SK-N-DZ (cell line): ENCODE measurements at places on chromosomes 1 and 21.

- DNase-seq = no peak
Observed at GRCh38 chr1:36872858-36873257, 161.5 kb downstream of the GRIK3 start.

GRCh38 chr1:185812934-185813333 lies 78.7 kb downstream of the HMCN1 start:
- DNase-seq = no peak

DNA sequence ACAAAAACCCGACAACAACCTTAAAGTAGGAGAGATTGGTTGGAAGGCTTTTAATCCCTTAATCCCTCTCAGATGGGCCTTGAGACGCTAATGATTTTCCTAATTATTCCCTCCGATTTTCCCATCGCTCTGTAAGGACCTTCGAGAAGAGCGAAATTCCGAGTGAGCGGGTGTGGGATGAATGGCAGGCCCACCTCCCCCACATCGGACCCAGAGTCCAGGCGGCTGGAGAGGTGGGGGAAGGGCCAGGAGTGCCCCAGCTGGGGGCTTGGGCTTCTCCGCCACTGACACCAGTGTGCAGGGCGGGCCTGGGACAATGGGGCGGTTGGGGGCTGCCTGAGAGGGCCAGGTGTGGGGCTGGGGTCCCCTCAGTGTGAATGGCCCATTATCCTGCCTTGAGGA lies 23.4 kb downstream of the RHBG start:
- no peak for DNase-seq

DNA sequence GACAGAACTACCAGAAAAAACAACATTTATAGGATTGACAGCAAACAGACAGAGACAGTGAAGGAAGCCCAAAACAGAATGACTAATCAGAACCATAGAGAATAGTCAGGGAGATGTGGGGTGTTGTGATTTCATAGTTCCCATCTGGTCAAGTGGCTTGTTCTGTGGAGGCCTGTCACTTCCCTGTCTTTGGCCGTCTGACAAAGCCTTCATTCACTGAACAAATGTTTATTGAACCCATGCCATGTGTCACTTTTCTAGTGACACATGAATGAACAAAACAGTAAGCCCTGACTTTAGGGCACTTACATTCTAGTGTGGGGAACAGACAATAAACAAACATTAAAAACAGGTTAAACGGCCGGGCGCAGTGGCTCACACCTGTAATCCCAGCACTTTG lies 3.2 kb upstream of the SRRM1 start:
- no peak for DNase-seq

- no peak for DNase-seq
Observed at GRCh38 chr1:107195476-107195875, 54.6 kb downstream of the NTNG1 start.

- DNase-seq = peak; percentile 32
Observed at GRCh38 chr1:167175901-167176300, 44.8 kb upstream of the POU2F1 start.

DNA sequence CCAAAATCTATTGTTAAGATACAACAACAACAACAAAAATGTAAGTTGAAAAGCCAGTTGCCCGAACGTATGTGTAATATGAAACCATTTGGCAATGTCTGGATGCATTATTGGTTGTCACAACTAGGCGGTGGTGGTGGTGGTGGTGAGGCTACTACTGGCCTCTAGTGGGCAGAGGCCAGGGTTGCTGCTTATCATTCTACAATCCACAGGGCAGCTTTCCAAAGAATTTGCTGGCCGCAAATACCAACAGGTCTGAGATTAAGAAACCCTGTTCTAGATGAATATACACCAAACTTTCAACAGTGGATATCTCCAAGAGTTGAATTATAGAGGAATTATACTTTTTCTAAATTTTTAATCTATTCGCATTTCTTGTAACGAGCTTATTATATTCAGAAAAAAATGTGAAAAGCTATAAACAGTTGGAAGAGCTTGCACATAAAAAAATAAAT lies 26.8 kb upstream of the ZNF697 start:
- no peak for DNase-seq

DNA sequence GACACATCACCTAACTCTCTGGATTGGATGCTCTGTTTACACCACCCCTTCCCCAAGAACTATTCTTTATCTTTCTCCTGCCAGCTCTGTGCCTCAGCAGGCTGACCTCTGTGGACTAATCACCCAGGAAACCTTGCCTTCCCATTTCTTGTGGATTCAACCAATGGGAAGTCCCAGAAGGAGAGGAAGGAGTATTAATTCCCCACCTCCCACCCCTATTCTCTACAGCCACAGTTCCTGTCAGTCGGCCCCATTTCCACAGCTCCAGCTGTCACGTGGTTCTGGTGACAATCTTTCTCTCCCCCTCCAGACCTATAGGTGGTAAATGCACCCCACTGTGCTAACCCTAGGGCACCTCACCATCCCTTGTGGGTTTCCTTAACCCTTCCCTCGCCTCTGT lies 46.8 kb upstream of the SSBP3 start:
- no peak for DNase-seq

DNA sequence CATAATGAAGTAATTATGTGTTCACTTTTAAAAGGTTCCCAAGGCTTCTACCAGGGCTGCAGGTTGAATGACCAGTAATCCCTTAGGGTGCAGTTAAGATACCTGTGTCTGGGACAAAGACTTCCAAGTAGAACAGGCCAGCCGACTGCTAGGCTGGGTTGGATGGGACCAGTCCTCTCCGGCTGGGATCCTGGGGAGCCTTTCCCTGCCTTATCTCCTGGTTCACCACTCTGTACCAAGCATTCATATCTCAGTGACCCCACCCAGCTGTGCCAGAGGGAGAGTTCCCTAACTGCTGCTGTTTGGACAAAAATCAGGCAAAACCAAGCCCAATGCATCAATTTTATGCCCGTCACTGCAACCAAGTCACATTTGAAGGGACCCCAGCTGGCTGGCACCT lies 116.2 kb upstream of the ATP1A1 start:
- no peak for DNase-seq

DNA sequence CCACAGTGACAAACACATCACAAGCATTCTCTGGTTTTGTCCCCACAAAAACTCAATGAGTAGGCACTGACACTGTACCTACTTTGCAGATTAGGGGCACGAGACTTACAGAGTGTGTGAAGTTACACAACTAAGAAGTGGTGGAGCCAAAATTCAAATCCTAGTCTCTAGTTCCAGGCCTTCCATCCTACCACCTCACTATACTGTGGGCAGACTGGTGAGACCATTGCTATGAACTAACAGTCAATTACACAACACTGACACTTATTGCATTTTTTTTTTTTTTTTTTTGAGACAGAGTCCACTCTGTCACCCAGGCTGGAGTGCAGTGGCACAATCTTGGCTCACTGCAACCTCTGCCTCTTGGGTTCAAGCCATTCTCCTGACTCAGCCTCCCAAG lies 71.4 kb downstream of the KCNN3 start:
- DNase-seq = no peak

DNA sequence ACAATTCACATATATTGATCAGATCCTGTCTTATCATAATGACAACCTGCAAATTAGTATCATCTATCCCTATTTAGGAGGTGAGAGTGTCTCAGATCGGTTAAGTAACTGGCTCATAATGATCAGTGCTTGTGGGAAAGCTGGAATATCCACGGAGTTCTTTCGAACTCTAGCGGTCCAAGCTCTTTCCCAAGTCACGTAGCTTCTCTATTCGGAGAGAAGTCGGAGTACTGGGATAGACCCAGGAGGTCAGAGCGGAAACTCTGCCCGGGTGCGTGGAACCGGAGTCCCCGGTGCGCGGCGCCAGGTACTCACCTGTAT lies 339 bp downstream of the PTGS2 start:
- no peak for DNase-seq

DNA sequence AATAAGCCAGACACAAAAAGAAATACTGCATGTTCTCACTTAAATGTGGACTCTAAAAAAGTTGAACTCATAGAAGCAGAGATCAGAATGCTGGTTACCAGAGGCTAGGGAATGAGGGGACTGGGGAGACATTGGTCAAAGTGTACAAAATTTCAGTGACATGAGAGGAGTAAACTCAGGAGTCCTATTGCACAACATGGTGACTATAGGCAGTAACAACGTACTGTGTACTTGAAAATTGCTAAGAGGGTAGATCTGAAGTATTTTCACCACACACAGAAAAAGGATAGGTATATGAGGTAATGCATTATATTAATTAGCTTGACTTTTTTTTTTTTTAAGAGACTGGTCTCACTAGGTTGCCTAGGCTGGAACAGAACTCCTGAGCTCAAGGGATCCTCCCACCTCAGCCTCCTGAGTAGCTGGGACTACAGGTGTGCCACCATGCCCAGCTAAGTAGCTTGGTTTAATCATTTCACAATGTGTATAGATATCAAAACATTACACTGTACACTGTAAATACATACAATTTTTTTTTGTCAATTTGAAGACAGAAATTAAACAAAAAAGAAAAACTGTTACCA lies 7.4 kb downstream of the ZNF496 start:
- DNase-seq = no peak

DNA sequence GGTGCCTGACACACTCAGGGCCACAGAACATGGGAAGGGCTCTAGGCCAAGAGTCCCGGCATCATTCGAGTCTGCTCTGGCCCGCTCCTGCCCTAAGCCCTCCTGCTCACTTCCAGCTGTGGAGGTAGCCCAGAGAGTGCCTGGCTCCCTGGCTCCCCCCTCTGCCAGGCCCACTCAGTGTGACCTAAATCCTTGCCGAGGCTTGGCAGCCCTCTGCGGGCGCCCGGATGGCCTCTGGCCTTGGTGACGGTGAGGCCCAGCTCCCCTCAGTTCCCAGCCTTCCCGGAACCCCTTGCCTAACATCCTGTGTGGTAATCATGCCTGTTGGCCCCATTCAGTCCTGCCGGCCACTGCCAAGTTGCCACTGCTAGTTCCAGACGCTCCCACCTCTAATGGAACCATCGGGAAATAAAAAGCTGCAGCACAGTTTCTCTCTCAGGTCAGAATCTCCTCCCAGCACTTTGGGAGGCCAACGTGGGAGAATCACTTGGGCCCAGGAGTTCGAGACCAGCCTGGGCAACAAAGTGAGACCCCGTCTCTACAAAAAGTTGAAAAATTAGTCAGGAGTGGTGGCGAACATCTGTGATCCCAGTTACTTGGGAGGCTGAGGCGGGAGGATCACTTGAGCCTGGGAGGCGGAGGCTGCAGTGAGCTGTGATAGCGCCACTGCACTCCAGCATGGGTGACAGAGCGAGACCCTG lies 1.2 kb upstream of the H6PD start:
- DNase-seq = no peak

DNA sequence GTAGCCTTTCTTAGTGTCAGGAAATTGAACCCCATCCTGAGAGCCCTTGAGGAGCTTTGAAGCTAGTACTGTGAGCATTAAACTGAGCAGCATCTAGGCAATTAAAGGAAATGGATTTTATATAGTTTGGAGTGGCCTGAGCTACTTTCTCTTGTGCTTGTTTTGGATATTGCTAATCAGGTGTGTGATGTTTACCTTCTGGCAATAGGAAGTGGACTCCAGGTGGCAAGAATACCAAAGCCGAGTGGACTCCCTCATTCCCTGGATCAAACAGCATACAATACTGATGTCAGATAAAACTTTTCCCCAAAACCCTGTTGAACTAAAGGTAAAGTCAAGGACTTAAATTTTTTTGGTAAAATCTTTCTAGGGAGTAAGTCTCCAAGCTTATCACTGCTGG lies 79.4 kb downstream of the MACF1 start:
- DNase-seq = no peak

DNA sequence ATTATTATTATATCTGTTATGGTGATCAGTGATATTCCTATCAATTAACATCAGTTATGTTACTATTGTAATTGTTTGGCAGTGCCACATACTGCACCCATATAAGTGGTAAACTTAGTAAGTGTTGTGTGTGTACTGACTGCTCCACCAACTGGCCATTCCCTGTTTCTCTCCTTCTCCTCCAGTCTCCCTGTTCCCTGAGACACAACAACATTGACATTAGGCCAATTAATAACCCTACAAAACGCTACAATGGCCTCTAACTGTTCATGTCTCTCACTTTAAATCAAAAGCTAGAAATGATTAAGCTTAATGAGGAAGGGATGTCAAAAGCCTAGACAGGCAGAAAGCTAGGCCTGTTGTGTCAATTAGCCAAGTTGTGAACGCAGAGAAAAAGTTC lies 6.6 kb upstream of the THRAP3 start:
- DNase-seq = no peak

- no peak for DNase-seq
Observed at GRCh38 chr21:39451332-39452206, at the start of gene SH3BGR. Gene SH3BGR (plus strand): TSS chr21:39451970. CDS start chr21:39452097, 127 bp downstream.

- DNase-seq = no peak
Observed at GRCh38 chr1:101338714-101339430, 102.1 kb downstream of the S1PR1 start.

DNA sequence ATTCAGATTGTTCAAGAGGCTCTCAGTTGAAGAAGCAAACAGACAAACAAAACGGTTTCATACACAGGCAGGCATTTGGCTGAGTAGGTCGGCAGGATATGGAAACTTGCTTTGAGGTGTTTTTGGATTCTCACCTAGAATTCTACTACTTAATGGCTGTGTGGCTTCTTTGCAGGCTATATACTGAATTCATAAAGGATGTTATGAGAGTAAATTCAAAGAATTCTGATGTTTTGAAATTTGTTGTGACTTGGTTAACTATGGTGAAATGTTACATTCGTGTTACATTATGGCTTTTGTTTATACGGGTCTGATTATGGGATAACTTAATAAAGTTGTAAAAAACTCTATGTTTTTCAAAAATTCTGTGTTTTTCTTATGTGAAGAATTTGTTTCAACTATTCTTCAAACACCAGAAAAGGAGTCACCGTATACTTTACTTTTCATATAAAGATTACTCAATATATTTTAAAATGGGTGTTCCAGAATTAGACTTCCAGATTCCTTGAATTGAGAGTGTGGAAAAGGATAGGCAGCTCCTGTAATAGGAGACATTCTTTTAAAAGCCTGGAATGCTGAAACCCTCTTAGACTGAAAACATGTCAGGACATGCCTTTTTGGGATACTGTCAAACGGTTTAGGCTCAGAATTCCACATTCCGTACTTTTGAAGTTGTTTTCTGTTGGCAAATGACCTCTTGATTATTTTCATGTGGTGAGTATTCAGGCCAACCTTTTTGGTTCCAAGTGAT lies 8.2 kb upstream of the IRF2BP2 start:
- no peak for DNase-seq

- no peak for DNase-seq
Observed at GRCh38 chr1:165545974-165546373, 2.2 kb downstream of the LRRC52 start.

- DNase-seq = peak; percentile 42
Observed at GRCh38 chr21:19340303-19340702, 936.7 kb upstream of the TMPRSS15 start.

GRCh38 chr1:228478912-228479711 lies 8.1 kb upstream of the RNF187 start:
- no peak for DNase-seq

GRCh38 chr1:30689901-30690645 lies 33.3 kb downstream of the MATN1 start:
- DNase-seq = no peak

DNA sequence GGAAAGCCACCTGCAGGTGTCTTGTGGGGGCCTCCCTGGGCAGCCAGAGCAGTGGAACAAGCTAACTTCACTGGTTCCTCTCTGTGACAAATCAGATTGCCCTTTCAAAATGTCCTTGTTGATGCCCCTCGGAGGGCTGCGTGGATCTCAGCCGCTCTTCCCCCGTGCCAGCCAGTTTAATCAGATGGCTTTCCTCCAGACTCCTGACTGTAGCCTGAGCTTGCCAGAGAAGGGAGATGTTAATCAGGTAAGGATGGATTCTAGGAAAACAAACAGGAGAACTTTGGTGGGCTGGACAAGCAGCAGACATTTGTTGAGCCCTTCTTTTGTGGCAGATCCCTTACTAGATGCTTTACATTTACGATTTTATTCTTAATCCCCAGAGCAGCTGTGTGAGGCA lies 88.2 kb downstream of the DMRTA2 start:
- DNase-seq = peak; percentile 40

GRCh38 chr1:20404466-20404865 lies 81.5 kb downstream of the CAMK2N1 start:
- DNase-seq = no peak
